ENCODE measurements at places on chromosomes 11 and 22.

- DNase-seq, result no peak
These were observed at the start of gene HTR3B for GRCh38 chr11:113904379-113905101. HTR3B (plus strand) TSS chr11:113904796; CDS start chr11:113904934, 138 bp downstream.

GRCh38 chr22:49108636-49109315 lies 718.9 kb downstream of the BRD1 start:
- peak; percentile 33 for DNase-seq

DNA sequence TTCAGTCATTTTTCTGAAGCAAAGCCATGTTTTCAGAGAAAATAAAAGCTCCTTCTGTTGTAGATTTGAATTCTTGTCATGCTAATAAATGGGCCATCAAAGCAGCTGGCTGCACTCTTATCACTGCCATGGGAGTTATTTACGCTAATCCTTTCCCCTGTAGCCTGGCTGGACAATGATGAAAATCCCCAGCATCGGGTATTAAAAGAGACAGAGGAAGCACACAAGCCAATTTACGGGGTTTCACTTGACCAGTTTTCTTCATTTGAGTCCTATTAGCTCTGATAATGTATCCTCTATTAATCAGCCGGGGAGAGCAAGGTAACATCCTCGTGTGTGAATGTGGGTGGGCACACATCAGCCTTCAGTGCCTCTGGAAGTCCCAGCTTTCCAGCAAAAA lies 470.2 kb upstream of the API5 start:
- DNase-seq, result no peak

DNA sequence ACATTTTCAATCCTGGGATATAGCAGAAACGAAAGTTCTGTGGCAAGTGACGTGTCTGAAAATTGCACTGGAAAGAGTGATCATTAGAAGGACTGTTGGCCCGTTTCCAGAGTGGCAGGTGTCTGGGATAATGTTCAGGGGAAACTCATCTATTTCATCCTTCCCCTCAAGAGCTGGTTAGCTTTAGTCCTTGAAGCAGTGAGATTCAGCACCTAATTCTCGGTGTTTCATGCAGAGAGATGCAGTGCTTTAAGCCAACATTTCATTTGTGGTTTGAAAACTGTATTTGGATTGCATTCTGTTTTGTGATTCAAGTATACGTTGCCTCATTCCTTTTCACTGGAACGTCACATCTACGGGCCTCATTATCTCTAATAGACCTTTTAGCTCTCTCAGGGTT lies 205.0 kb upstream of the RAG2 start:
- DNase-seq, result no peak

- peak; percentile 91 for DNase-seq
These were observed at the start of gene MPPED2 for GRCh38 chr11:30586251-30587144. MPPED2 (minus strand) TSS chr11:30586353; CDS start chr11:30580373, 5,980 bp downstream.

- DNase-seq, result peak; percentile 90
These were observed at the start of gene INPPL1 for GRCh38 chr11:72224564-72225410. INPPL1 (plus strand) TSS chr11:72224767; CDS start chr11:72224985, 218 bp downstream.

GRCh38 chr11:61954851-61955421 lies 4.8 kb downstream of the BEST1 start:
- DNase-seq, result peak; percentile 94

- no peak for DNase-seq
These were observed 22.4 kb upstream of the ARHGAP8 start for GRCh38 chr22:44730022-44730393.

GRCh38 chr11:80862011-80862410 lies 1421.2 kb upstream of the TENM4 start:
- no peak for DNase-seq

- peak; percentile 36 for DNase-seq
These were observed 25.5 kb upstream of the RFPL3 start for GRCh38 chr22:32331918-32332725.

DNA sequence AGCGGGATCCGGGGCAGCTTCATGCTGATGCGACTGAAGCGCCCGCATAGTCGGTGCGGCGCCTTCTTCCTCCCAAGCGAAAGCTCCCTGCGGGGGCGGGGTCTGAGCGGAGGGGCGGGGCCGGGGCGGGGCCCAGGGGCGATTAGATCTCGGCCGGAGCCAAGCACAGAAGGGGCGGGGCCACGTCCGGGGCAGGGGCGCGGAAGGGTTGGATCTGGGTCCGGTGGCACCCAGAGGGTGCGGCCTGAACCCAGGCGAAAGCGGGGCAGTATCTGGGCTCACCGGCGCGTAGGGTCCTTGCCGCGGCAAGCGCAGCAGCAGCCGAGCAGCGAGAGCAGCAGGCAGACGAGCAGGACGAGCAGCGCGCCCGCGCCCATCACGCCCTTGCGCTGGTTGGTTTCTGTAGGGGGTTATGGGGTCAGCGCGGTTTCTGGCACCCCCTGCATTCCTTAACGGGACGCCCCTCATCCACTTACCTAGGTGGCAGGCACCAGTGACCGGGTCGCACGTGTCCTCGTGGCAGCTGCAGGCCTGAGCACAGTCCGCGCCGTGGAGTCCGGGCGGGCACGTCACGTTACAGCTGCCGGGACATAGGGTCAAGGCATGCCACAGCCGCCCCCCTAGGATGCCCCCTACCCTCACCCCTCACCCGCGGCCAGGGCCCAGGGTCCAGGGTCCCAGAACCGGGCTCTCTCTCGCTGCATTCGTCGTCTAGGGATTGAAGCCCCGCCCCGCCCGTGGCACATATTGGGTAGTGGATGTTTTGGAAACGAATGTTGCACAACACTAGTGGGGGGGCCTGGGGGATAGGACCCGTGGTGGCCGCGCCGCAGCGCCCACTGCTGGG lies 8.1 kb downstream of the SCARF2 start:
- DNase-seq, result peak; percentile 99
